IMR-90 (cell line): ENCODE measurements at places on chromosomes 4 and X.
A peak's percentile ranks its signal among the peaks of the same experiment; 100 is the strongest.

GRCh38 chr4:128060121-128060698 is 902 bp upstream of the LARP1B start:
- no peaks in the 10 kb centered on the region for H3K4me1 ChIP-seq
- DNase-seq = peak; percentile 6
- peak overlapping the region; percentile 84 for H3K27ac ChIP-seq
- no peaks in the 10 kb centered on the region for H3K27me3 ChIP-seq
- no peaks in the 10 kb centered on the region for H3K36me3 ChIP-seq

GRCh38 chr4:67909905-67910584 is 26.2 kb upstream of the TMPRSS11D start:
- H3K27ac ChIP-seq = no peak overlapping the region
- peak; percentile 25 for DNase-seq
- H3K27me3 ChIP-seq = no peaks in the 10 kb centered on the region
- H3K4me3 ChIP-seq = no peak overlapping the region

DNA sequence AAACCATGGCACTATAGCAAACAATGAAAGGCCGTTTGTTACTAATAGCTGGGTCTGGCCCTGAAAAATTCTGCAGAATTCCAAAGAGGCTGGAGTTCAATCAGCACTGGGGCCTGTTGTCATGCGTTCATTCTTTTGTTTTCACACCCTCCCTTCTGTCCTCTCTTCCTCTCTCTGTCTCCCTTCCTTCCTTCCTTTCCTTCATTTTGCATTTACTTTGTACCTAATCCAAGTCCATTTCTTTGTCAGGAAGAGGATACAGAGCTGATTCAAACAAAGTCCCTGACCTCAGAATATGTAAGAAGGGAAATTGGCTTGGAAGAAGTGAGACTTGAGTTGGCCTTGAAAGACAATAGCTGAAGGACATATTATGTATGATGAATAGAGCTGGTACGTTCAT is 119.6 kb upstream of the LDB2 start:
- H3K4me3 ChIP-seq = no peak overlapping the region
- no peaks in the 10 kb centered on the region for H3K36me3 ChIP-seq
- no peak for DNase-seq
- no peak overlapping the region for H3K27ac ChIP-seq

DNA sequence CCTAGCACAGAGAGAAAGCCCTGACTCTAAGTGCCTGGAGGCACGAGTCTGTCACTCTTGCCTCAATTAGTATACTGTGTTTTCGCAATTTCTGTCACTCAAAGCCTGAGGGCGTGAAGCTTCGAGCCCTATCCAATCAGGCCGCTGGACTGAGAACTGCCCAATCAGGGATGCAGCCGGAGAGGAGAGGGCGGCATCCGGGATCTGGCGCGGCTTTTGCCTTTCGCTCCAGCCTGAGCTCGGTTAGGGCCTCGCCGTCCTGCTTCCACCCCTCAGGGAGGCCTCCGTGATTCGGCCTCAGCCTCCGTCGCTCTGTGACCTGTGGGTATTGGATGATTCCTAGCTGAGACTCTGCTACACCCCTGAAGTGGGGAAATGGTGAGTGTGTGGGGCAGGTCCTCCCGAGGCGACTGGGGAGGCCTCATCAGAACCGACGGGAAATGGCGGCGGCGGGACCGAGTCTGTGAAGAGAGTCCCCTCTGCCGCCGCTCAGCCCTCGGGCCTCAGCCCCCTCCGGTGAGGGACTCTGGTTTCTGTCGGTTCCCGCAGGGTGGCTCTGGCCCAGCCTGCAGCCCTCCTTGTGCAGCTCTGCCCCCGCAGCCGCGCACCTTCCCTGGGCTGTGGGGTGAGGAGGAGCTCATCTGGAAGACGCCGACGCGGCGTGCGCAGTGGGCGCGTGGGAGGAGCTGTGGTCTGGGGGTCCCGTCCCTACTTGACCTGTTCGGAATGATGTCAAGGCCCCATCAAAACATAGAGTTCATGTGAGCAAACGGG is 48.5 kb downstream of the ZNF141 start:
- no peaks in the 10 kb centered on the region for H3K27me3 ChIP-seq
- no peak for DNase-seq
- no peak overlapping the region for H3K27ac ChIP-seq
- no peaks in the 10 kb centered on the region for H3K36me3 ChIP-seq

DNA sequence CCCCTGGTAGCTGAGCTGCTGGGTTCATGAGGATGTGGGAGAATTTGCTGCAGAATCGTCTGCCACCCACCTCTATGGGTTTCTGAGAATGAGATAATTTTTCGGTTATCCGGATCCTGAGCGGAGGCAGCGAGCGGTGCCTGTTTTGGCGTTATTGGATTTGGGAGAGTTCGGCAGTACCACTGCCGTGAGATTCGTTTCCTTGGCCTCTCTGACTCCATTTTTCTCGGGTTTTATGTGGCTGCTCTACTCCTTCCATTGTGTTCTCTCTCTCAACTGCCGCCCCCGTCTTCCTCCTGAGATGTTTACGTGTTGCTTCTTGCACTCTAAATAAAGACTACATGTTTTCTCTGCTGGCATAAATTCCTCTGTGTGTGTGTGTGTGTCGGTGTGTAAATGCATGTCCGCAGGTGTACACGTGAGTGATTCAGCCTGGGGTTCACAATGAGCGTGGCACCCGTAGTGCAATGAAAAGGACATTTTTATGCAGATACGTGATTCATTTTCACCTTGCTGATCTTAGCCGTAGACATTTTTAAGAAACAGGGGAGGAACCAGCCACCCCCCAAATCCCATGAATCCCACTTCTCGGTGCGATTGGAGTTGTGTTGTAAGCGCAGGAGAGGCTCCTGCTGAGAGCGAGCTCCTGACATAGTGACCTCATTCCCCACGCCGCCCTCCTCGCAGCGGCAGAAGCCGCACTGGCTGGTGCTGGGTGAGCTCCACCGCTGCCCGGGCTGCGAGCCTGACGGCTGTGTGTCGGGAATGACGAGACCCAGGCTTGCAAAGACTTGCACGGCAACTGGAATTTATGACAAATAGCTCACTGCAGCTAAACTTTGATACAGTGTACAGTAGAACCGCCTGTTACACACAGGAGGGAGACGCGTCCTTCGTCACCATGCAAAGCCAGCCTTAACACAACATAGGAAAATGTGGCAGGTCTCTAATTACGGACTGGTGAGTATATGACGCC is 82.2 kb downstream of the STOX2 start:
- peaks cover 18% of the 10 kb centered on the region for H3K4me1 ChIP-seq
- peak overlapping the region; percentile 34 for H3K4me3 ChIP-seq
- no peaks in the 10 kb centered on the region for H3K27me3 ChIP-seq
- peak overlapping the region; percentile 92 for H3K27ac ChIP-seq

DNA sequence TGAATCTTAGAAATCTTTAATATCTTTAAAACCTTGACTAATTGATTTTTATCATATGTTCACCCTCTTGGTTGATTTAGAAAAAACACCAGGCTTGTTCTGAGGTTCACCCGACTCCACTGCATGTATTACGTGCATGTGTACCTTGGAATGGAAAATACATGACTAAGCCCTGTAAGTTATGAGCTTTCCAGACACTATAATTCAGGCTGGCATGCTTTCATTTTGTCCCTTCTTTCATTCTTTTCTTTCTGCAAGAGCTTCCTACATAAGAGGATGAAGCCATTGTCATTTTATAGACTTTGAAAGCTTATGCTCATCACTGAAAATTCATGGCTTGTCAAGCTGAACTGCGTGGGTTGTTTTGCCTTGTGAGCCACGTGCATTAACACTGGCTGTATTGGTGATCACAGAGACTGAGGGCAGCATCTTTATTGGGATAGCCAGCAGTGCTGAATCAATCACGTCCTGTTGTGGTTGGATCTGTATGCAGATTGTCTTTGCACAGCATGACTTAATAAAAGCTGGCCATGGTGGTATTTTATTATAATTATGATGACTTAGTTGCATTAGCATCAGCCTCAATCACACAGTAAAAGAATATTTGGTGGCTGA is 141.9 kb downstream of the SLIT2 start:
- DNase-seq = no peak
- H3K27me3 ChIP-seq = no peaks in the 10 kb centered on the region
- no peaks in the 10 kb centered on the region for H3K4me1 ChIP-seq
- no peak overlapping the region for H3K27ac ChIP-seq
- no peak overlapping the region for H3K4me3 ChIP-seq

GRCh38 chrX:131728295-131729145 is 184.6 kb downstream of the OR13H1 start:
- peak; percentile 86 for DNase-seq
- H3K36me3 ChIP-seq = no peaks in the 10 kb centered on the region
- H3K4me1 ChIP-seq = no peaks in the 10 kb centered on the region

- H3K27me3 ChIP-seq = no peaks in the 10 kb centered on the region
- no peaks in the 10 kb centered on the region for H3K36me3 ChIP-seq
- no peak for DNase-seq
- H3K27ac ChIP-seq = no peak overlapping the region
These were observed 173.8 kb downstream of the NSUN7 start for GRCh38 chr4:40923316-40924095.

DNA sequence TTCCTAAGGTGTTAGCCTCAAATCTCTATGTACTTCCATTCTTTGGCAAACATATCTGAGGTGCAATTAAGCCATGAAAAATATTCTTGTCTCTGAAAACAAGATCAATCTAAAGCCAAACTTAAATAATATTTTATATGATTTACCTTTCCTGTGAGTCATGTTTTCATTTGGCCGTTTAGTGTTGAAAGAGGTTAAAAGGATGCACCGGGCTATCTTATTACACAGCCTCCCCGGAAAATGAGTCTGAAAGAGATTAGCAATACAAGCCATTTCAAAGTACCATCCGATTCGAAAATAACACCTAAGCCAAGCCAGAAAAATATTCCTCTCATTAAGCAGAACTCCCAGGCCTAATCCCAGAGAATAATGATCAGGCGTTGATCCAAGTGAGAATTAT is 161.5 kb upstream of the EPHA5 start:
- no peaks in the 10 kb centered on the region for H3K27me3 ChIP-seq
- H3K4me3 ChIP-seq = no peak overlapping the region
- no peak for DNase-seq

- H3K4me3 ChIP-seq = no peak overlapping the region
- H3K27ac ChIP-seq = no peak overlapping the region
- no peak for DNase-seq
- H3K4me1 ChIP-seq = no peaks in the 10 kb centered on the region
- no peaks in the 10 kb centered on the region for H3K36me3 ChIP-seq
These were observed 247.3 kb downstream of the SPATA18 start for GRCh38 chr4:52298444-52298843.

DNA sequence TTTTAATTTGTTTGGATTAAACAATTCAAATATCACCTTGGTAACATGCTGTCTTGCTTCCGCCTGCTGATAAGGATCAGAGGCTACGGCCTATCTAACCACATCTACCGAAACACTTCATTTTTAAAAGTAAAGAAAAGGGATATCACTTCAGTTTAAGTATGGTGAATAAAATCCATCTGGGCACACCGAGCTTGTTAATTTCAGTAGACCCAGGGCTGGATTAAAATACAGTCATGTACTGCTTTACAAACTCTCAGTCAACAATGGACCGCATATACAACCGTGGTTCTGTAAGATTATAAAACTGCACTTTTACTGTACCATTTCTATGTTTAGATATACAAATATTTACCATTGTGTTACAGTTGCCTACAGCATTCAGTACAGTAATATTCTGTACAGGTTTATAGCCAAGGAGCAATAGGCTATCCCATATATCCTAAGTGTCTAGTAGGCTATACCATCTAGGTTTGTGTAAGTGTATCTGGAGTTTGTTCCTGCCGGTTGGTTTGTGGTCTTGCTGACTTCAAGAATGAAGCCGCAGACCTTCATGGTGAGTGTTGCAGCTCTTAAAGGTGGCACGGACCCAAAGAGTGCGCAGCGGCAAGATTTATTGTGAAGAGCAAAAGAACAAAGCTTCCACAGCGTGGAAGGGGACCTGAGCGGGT is 40.0 kb downstream of the SEPTIN11 start:
- peaks cover 31% of the 10 kb centered on the region for H3K4me1 ChIP-seq
- DNase-seq = no peak
- no peak overlapping the region for H3K27ac ChIP-seq
- H3K36me3 ChIP-seq = peaks cover 7% of the 10 kb centered on the region
